ENCODE measurements at places on chromosomes 2 and 18.

GRCh38 chr2:196108604-196109003 lies 40.0 kb upstream of the DNAH7 start:
- no peak for DNase-seq

DNA sequence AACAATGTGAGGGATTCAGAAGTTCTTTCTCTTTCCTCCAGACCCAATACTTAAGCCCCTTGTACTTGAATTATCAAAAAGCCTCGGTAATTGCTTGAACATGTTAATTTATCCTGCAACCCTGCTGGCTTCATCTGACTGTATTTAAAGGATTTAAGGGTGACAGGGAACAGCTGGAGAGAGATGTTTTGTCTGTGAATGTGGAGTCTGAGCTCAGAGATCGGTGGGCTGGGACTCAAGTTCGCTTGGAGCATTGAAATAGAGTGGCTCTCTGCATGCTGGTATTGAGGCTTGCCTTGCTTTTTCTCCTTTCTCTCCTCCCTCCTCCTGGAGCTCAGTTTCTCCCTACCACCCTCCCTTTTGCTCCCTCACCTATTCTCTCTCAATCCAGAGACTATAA lies 73.6 kb downstream of the BOD1L2 start:
- no peak for DNase-seq

DNA sequence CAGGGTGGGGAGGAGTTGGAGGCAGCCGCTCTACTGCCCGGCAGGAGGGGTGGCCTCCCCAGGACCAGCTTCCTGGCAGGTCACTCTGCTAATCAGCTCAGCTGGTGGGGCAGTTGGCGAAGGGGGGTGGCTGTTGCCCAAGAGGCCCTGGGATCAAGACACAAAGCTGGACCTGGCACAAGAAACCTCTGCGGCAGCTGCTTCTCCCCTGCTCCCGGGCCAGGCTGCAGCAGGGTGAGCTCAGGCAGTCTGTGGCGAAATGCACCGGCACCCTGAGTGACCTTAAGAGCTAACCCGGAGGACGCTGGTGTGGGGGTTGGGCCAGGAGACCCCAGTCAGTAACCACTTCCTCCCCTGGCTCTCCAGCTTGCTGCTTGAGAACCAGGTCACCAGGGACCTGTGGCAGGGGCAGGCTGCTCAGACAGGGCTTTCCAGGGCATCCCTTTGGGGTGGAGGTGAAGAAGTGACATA lies 31.1 kb downstream of the TOGARAM2 start:
- no peak for DNase-seq

GRCh38 chr2:70095720-70096670 lies 8.7 kb downstream of the PCBP1 start:
- no peak for DNase-seq

DNA sequence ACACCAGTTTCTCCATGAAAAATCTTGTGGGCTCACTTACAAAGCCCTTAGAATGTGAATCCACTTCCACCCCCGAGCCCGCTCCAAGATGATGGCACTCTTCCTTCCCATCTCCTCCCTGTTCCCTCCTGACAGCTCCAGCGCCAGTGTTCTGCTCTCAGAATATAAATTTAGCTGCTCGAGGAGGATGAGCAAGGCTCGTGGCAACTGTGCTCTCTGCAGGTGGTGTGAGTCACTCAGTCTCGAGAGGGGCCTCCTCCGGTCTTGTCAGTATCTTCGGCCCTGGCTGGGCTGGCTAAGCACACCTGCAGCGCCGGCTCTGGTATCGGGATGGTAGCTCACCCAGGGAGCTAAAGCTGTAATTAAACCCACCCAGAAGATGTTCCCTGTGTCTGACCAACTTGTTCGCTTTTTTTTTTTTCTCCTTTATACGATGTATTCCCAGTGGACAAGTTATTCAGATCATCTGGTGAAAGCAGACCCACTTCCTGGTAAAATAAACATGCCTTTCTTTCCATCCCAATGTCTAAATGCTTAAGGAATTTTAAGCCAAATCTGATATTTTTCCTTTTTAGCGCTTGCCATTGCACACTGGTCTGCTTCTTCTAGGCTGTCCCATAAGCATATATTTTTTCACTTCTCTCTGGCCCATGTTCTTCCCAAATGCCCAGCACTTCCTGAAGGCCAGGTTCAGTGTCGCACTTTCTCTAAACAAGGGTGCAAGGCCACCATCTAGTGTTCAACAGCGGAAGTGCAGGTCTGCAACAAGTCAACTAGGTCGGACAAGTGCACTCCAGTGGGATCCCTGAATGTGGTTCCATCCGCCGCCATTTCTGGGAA lies 31.4 kb upstream of the YPEL5 start:
- peak; percentile 75 for DNase-seq

DNA sequence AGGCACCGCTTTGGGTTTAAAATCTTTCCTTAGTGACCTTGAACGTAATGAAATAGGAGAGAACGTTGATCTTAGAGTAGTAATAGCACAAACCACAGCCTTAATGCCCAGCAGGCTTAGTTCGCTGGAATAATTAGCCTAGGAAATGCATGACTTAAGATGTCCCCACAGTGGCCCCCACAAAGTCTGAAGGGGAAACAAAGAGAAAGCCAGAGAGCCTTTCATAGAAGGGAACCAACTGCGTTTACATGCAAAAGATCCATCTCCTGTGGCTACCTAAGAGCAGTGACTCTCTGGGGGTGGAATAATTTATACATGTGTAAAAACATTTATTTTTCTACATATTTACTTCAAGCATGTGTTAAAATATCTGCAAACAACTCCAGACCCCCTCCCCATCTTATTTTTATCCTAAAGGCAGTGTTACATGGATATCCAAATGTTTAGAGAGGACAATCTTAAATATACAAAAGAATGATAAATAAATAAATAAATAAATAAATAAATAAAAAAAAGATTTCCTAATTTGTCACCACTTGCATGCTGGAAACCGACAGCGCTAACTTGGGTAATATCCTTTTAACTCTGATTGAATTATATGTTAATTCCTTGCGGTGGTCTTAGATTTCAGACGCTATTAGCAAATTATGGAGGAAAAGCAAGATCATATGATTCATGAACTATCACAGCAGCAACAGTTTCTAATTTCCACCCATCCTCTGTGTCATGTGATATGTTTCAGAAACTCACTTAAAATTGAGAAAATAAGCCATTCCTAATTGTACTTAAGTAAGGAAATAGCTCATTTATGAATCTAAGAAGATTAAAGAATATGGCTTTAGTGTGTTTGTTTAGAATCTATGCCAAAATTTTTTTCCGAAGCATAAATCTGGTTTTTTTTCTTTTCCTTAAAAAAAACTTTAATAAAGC lies 23.4 kb upstream of the CYP1B1 start:
- no peak for DNase-seq

DNA sequence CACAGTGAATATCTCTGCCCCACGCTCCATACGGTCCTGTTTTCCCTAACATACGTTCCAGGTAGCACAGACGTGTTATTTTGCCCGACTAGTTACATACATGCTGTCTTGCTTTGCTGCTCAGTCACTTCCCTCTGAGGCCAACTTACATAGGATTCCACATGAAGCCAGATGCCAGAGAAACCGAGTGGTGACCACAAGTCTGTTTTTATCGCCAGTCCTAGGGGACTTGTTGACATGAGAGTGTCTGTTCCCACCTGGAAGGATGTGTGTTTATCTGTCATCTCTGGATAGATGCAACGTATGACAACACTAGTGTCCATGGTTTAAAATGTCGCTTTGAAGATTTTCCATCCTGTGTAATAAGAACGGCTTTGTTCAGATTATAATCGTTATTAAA lies 32.6 kb downstream of the PMAIP1 start:
- no peak for DNase-seq

GRCh38 chr18:65214456-65214855 lies 536.4 kb upstream of the CDH7 start:
- no peak for DNase-seq

- no peak for DNase-seq
These were observed 123.8 kb upstream of the FHL2 start for GRCh38 chr2:105522645-105523044.

- DNase-seq: no peak
These were observed 648.2 kb downstream of the STK39 start for GRCh38 chr2:167599219-167599618.

DNA sequence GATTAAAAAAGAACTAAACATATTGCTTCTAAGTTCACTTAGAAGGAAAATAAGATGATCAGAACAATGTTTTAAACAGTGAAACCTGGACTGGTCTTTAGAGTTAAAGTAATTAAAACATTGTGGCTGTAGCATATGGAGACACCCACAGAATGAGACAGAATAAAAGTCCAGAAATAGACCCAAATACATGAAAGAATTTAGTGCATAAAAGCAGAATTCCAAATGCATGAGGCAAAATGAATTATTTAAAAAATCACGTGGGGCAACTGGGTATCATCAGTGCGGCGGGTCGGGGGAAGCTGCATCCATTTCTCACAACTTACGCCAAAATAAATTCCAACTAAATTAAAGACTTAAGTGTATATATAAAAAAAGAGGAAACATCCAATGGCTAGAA lies 12.1 kb downstream of the RNF149 start:
- DNase-seq: peak; percentile 68

GRCh38 chr2:237297421-237298150 lies 116.4 kb downstream of the COL6A3 start:
- peak; percentile 30 for DNase-seq

GRCh38 chr18:10169064-10169562 lies 255.3 kb downstream of the VAPA start:
- peak; percentile 76 for DNase-seq

DNA sequence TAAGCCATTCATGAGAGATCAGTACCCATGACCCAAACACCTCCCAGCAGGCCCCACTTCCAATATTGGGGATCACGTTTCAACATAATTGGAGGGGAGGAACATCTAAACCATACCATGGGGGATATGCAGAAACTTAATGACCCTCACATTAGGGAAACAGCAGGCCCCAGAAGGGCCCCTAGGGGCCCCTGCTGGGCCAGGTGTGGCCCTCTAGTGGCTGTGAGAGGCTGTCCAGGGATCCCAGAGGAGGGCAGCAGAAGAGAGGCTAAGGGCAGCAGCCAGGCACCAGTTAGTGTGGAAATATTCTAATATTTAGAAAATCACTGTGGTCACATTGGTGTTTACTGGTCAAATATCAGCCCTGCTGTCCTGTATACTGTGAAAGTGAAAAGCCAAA lies 49.3 kb upstream of the ANKRD44 start:
- DNase-seq: no peak

DNA sequence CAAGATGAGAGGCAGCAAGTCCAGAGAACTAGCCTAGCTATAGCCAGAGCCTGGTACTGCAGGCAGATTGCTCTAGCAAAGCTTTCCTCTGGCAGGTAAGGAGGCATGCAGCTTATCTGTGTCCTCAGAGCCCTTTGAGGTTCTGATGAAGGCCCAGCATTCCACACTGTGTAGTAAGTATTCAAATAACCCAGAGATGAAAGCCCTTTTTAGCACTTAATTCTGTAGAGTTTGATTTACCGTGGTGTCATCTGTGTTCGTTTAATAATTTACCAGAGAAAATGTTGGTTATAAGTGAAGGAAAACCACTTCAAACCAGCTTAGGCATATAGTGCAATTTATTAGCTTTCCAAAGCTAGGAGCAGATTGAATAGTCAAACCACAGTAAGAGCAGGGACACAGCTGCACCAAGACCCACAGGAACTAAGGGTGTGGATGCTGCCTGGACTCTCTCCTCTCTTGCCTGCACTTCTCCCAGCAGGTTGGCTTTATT lies 226.6 kb downstream of the BABAM2 start:
- DNase-seq: peak; percentile 57

DNA sequence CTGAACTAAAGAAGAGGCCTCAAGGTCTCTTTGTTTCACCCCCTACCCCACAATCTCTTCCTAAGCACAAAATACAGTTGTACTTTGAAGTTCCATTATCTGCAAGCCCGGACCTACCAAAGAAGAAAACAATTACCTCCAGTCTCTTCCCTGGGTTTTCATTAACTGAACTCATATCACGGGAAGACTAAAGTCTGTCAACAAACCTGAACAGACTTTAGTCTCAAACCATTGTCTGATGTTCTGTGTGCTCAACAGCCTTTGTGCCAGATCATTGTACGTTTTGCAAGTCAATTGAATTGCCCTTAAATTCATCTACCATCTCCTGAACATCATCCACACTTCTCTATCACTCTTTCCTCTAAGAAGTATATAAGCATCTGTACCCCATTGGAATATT lies 1021.9 kb upstream of the CDH2 start:
- DNase-seq: no peak

GRCh38 chr18:47893047-47893446 lies 37.4 kb downstream of the SMAD2 start:
- no peak for DNase-seq

DNA sequence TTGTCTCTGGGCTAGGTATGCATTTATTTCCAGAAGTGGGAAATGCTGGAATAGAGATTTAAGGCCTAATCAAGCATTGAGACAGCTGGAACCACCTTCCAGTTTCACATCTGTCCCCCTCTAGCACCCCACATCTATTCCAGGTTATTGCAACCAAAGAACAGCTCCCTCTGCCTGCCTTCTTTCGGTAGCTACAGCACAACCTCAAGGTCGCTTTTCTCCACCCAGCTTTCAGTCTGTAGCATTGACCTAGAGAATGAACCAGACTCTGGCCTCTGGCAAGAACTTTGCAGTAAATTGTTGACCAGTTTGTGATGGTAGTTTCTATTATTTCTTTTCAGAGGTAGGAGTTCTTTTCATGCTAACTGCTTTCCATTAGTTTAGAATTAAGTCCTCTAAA lies 484.2 kb downstream of the DLGAP1 start:
- DNase-seq: no peak

GRCh38 chr2:150750720-150751119 lies 263.3 kb upstream of the RND3 start:
- peak; percentile 1 for DNase-seq

GRCh38 chr18:5603153-5603552 lies 59.4 kb upstream of the EPB41L3 start:
- DNase-seq: no peak

GRCh38 chr2:227415538-227416424 lies 28.0 kb upstream of the SCYGR1 start:
- peak; percentile 56 for DNase-seq

DNA sequence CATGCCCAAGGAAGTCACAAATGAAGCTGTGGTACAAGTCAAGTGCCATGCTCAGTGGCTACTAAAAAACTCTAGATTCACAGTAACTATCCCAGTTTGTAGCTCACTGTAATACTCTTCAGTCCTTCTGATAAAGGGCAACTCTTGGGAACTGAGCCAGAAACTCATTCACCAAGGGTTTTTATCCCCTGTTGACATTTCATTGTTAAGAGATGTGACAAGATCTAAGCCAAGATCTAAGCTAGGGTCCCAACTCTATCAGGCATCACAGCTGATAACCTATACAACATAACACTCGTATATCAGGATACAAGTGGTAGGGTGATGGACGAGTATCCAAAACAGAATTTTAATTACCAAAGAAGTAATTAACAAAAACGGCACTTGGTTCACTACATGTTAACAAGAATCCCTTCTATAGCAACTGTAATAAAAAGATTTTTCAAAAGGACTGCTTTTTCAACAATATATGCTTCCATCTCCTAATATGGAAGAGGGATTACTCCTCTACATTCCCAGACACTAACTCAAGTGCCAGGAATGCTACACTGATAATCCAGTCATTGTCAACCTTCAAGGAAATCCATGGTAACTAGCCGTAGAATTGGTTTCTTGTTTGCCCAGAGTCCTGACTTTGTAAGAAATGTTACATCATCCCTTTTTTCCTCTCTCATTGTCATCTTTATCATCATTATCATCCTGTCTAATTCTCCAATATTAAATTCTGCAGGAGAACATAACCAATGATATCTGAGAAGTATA lies 111.7 kb downstream of the CDH2 start:
- DNase-seq: peak; percentile 97

- no peak for DNase-seq
These were observed 398.4 kb downstream of the METTL4 start for GRCh38 chr18:2172881-2173280.

Measured in fibroblast of skin of right quadriceps (primary cell).